Activated CD8-positive, alpha-beta memory T cell treated with anti-CD3 and anti-CD28 coated beads for 24 hours (primary cell): ENCODE measurements at places on chromosomes 12 and 14.
A peak's percentile ranks its signal among the peaks of the same experiment; 100 is the strongest.

- no peak for DNase-seq
Measured at GRCh38 chr14:106248321-106249192, 722.2 kb downstream of the TMEM121 start.

DNA sequence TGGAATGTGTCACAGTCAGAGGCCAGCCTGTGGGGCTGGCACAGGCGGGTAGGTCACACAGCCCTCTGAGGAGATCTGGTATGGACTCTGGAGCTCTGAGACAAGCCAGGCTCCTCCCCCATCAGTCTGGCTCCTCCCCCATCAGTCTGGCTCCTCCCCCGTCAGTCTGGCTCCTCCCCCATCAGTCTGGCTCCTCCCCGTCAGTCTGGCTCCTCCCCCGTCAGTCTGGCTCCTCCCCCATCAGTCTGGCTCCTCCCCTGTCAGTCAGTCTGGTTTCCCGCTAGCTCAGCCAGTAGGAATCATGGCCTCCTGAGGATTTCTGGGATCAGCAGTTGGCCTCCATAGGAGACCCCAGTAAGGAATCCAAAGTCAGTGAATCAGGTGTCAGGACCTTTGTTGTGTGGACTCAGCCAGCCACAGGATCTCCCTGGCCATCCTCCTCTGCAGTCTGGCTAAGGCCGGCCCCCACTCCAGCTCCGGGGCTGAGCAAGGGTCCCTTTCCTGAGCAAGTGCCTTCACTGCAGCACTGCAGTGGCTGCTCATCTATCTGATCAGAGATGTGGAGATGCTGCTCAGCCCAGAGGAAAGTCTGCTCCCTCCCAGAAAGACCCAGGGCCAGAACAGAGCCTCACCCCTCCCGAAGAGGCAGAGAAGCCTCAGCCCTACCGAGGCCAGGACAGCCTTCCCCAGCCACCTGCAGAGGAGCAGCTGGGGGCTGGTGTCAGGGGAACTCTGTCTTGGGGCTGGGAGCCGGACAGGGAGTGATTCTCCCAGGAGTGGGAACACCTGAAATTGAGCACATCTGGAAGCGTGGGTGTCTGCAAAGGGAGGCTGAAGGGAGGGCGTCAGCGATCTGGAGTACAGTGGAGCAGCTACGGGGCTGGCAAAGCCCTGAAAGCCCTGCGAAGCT lies 35.7 kb downstream of the IQSEC3 start:
- no peak for DNase-seq

DNA sequence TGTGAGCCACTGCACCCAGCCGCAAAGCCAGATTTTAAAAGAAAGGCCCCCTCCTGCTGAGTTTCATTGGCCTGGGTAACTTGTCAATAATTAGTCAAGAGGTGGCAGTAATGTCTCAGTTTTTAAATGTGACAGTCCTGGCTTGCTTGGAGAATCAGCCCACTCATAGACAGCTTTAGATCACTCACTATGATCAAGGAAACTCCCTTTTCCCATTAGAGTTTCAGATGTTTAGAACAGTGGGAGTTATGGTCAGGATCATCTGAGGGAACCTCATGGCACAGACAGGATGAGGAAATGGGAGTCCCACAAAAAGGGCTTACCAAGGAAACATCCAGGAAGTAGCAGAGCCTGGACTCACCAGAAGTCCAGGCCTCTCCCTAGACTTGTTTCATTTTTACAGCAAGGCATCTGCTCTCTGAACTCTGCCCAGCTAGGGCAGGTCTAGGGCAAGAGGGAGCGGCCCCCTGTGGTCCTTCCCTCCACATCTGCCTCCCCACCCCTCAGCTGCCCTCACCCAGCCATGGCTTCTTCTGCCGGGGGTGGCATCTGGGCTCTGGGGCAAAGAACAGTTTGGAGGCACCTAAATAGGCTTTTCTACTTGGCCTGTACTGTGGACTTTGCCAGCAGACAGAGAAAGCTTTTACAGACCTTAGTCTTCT lies 11.2 kb downstream of the BCL2L14 start:
- no peak for DNase-seq

DNA sequence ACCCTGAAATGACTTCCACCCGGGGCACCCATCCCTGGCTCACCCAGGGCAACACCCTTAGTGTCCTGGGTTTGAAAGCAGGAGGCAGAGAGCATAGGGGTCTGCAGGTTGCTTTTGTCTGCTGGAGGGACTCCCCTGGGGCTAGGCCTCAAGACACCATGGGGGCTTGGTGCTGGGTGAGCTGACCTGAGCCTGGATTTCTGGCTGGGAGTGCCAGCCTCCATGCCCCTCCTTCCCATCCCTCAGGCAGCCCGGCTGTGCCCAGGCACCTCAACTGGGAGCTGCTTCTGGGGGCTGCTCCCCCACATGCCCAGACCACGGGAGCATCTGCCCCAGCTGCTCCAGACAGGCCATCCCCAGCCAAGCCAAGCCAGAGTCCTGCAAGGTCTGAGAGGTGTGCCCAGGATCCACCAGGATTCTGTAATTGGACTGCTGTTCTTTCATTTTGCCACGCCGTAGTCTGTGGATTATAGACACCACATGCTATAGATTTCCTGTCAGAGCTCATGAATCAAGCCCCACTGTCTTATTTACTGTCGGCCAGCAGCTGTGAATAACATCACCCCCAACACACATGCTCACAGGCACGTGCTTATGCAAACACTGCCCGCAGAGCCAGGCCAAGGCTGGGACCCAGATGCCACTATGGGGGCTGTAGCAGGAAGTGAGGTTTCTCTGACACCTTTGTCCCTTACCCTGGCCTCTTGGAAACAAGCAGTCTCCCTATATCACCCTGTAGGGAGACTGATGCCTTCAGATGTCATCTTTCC lies 29.4 kb upstream of the ESRRB start:
- no peak for DNase-seq

DNA sequence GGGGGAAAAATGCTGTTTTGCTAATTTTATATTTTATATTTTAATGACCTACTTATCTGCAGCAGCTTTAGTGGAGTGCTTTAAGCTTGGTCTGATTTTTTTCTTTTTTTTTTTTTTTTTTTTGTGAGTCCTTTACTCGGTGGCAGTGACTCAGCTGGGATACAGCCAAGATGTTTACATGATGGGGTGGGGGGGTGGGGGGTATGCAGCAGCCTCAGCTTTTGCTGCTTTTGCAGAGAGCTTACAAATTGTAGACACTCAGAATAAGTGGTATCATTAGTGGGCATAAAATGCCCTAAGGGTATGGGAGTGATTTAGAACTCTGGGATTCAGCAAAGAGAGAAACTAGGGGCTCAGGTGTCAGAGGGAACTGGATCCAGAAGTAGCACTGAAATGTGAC lies 38.2 kb upstream of the ARHGAP5 start:
- DNase-seq: no peak

GRCh38 chr14:70662080-70662479 lies 20.4 kb downstream of the TTC9 start:
- DNase-seq: no peak

GRCh38 chr14:36271939-36272907 lies 48.2 kb downstream of the MBIP start:
- peak; percentile 56 for DNase-seq

DNA sequence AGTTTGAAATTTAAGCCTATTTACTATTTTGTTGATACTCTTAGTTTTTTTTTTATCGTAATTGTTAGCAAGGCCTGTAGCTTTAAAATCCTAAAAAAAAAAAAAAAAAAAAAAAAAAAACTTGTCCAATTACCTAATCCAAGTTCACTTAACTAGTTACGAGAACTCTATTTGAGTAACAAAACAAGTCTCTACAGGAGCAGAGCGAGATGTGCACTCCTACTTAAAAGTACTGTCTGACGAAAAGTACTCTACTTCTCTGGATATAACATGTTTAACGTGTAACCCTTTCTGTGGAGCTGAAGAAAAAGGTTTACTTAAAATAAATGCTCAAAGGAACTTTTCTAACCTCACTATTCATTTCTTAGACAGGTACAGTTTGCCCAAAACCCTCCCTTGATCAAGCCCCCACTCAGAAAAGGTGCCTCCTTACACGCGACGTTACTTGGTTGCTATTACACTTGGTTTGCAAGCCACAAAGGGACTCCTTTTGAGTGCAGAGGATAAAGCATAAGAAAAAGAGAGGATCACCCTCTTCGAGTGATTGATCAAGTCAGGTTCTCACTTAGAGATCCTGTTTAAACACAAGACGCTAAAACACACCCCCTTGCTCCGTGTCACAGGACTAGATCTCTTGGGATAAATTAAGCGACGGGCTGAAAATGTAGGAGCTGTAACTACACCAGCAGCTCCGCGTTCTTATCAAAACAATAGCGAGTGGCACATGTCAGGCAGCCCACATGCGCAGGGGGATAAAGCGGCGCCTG lies 2.2 kb downstream of the BAZ1A start:
- DNase-seq: no peak

DNA sequence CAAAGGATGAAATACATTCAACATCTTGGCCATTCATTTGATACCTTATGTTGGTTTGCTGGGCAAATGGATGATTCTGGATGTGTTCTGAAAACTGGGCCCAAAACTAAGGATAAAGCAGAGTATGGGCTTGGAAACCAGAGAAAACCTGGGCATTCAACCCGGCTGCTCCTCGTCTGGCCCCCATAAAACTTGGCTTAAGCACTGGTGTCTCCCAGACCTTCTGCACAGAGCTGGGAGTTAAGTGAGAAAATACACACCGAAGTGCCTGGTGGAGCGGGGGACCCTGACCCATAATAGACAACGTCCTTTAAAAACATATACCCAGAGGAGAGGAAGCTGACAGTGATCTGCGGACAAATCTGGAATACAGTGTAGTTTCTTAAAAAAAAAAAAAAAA lies 112.5 kb downstream of the FOXN3 start:
- DNase-seq: no peak
